ENCODE measurements at places on chromosomes 11 and 22.

DNA sequence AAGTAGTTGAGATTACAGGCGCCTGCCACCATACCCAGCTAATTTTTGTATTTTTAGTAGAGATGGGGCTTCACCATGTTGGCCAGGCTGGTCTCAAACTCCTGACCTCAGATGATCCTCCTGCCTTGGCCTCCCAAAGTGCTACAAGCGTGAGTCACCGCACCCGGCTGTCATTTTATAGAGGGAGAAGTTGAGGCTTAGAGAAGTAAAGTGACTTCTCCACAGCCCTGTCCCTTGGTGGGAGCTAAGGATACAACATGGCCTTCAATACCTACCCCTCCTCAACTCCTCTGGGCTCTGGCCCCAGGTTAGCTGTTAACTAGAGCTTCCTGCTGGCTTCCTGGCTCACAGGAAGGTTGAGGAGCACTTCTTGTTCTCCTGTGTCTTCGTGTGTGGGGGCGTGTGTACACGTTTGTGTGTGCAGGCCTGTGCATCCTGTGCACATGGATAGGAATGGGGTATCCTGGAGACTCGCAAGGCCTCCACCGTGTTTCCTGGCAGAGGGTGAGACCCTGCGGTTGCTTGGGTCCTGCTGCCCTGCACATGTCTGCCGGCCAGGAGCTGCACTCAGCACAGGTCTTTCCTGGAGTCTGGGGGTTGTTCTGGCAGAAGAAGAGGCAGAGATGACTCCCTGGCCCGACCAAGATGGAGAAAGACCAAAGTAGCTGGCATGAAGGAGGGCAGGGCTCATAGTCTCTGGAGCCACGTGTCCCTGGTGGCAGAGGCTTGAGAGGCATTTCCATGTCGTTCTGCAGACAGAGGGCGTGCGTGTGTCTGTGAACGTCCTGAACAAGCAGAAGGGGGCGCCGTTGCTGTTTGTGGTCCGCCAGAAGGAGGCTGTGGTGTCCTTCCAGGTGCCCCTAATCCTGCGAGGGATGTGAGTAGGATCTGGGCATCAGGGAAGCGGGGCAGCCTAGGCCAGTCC is 2.4 kb downstream of the SIDT2 start:
- H3K4me1 ChIP-seq: peaks cover 12% of the 10 kb centered on the region
- no peak overlapping the region for H3K4me3 ChIP-seq
- peaks cover 19% of the 10 kb centered on the region for H3K36me3 ChIP-seq
- H3K27ac ChIP-seq: no peak overlapping the region
- no peak for DNase-seq
- H3K27me3 ChIP-seq: no peaks in the 10 kb centered on the region

DNA sequence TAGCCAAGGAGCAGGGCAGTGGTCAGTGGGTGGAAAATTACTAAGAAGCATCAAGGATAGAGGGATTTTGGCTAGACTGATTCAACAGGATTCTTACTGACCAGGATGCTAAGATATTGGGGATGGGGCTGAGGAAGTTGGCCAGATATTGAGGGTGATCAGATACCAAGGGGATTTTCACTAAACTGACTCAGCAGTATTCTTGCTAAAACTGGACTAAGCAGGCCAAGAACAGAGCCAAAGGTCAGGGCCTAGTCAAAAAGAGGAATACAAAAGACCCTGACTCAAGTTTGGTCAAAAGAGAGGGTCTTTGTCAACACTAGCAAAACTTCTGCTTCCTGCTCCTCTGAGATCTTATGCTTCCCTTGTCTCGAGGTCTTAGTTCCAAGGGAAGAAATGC is 38.6 kb upstream of the DEUP1 start:
- H3K36me3 ChIP-seq: no peaks in the 10 kb centered on the region
- no peak overlapping the region for H3K4me3 ChIP-seq
- no peak for DNase-seq

- no peaks in the 10 kb centered on the region for H3K4me1 ChIP-seq
- no peaks in the 10 kb centered on the region for H3K27me3 ChIP-seq
- no peak overlapping the region for H3K27ac ChIP-seq
These were observed 621.1 kb downstream of the OPCML start for GRCh38 chr11:132911186-132911585.

DNA sequence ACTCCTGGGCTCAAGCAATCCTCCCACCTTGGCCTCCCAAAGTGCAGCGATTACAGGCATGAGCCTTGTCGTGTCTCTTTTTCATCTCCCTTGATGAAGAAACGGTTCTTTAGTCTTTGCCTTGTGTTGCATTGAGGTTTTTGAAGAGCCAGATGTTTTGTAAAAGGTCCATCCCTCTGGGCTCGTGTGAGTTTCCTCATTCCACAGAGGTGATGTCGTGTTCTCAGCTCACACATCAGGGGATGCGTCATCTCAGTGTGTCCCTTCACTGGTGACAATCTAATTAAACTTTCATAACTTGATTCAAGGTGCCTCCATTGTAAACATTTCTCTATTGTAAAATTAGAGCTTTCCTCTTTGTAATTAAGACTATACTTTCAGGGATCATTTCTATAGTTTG is 29.7 kb upstream of the TEF start:
- peaks cover 6% of the 10 kb centered on the region for H3K4me1 ChIP-seq
- H3K36me3 ChIP-seq: peaks cover 75% of the 10 kb centered on the region
- no peaks in the 10 kb centered on the region for H3K27me3 ChIP-seq
- H3K4me3 ChIP-seq: no peak overlapping the region

DNA sequence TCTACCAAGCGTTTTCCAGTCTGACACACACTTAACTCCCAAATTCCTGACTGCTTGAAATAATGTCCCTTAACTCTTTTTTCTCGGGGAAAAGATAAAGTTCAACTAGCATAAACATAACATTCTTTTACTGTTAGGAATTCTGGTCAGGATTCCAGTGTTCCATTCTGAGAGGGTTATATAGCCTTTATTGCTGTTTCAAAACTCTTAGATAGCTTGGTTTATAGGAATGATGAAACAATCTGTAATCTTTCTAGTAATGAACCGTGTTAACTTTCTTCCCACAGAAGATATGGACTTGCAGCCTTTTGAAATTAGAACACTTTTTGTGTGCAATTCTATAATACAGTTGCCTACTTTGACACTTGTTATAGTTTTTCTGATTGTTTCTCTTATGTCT is 8.6 kb downstream of the REXO2 start:
- no peak overlapping the region for H3K27ac ChIP-seq
- no peaks in the 10 kb centered on the region for H3K36me3 ChIP-seq
- DNase-seq: no peak
- no peaks in the 10 kb centered on the region for H3K27me3 ChIP-seq
- peaks cover 3% of the 10 kb centered on the region for H3K4me1 ChIP-seq

GRCh38 chr11:94563848-94564467 is 3.2 kb upstream of the PIWIL4 start:
- no peak overlapping the region for H3K4me3 ChIP-seq
- H3K27me3 ChIP-seq: no peaks in the 10 kb centered on the region
- no peak for DNase-seq
- peak overlapping the region; percentile 22 for H3K27ac ChIP-seq
- H3K36me3 ChIP-seq: no peaks in the 10 kb centered on the region

- H3K27me3 ChIP-seq: no peaks in the 10 kb centered on the region
- no peak overlapping the region for H3K4me3 ChIP-seq
These were observed 37.3 kb downstream of the GALNT18 start for GRCh38 chr11:11584530-11584810.

GRCh38 chr11:10505278-10506007 is 35.5 kb downstream of the RNF141 start:
- no peaks in the 10 kb centered on the region for H3K4me1 ChIP-seq
- DNase-seq: peak; percentile 35
- H3K4me3 ChIP-seq: no peak overlapping the region
- H3K27ac ChIP-seq: no peak overlapping the region
- no peaks in the 10 kb centered on the region for H3K36me3 ChIP-seq

- DNase-seq: peak; percentile 37
- H3K27ac ChIP-seq: no peak within 1 kb of the TSS
- no peaks in the 10 kb centered on the region for H3K27me3 ChIP-seq
- no peaks in the 10 kb centered on the region for H3K4me1 ChIP-seq
- no peaks in the 10 kb centered on the region for H3K36me3 ChIP-seq
These were observed at the start of gene LARGE1 for GRCh38 chr22:33920197-33920540. Gene LARGE1 (minus strand): TSS chr22:33920476.

DNA sequence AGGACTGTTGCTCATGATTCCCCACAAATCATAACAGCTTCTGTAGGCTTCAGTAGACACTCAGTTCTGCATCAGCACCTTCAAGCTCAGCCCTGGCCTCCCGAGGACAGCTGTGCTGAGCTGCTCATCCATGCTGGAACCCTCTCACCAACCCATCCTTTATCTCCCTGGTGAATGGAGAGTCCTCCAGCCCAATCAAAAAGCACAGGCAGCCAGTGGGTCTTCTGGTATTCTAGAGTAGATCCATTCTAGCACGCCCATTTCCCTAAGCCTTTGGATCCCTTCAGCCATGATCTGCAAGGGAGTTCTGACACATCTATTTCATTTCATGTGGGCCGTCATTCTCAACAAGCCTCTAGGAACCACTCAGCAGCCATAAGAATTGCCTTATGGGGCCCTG is 44.6 kb upstream of the SPATA19 start:
- no peak overlapping the region for H3K4me3 ChIP-seq
- DNase-seq: no peak
- H3K36me3 ChIP-seq: no peaks in the 10 kb centered on the region
- peaks cover 5% of the 10 kb centered on the region for H3K4me1 ChIP-seq

- DNase-seq: peak; percentile 95
- peaks cover 10% of the 10 kb centered on the region for H3K4me1 ChIP-seq
- H3K4me3 ChIP-seq: no peak overlapping the region
- no peaks in the 10 kb centered on the region for H3K27me3 ChIP-seq
- no peaks in the 10 kb centered on the region for H3K36me3 ChIP-seq
These were observed 82.5 kb downstream of the SGSM3 start for GRCh38 chr22:40452730-40453487.

- DNase-seq: no peak
- no peaks in the 10 kb centered on the region for H3K36me3 ChIP-seq
- no peak overlapping the region for H3K4me3 ChIP-seq
- no peaks in the 10 kb centered on the region for H3K27me3 ChIP-seq
- no peak overlapping the region for H3K27ac ChIP-seq
These were observed 3.6 kb downstream of the C11orf86 start for GRCh38 chr11:66978717-66979116.

- DNase-seq: no peak
- H3K4me3 ChIP-seq: no peak overlapping the region
- no peak overlapping the region for H3K27ac ChIP-seq
These were observed 367.9 kb downstream of the METTL15 start for GRCh38 chr11:28476049-28476448.

DNA sequence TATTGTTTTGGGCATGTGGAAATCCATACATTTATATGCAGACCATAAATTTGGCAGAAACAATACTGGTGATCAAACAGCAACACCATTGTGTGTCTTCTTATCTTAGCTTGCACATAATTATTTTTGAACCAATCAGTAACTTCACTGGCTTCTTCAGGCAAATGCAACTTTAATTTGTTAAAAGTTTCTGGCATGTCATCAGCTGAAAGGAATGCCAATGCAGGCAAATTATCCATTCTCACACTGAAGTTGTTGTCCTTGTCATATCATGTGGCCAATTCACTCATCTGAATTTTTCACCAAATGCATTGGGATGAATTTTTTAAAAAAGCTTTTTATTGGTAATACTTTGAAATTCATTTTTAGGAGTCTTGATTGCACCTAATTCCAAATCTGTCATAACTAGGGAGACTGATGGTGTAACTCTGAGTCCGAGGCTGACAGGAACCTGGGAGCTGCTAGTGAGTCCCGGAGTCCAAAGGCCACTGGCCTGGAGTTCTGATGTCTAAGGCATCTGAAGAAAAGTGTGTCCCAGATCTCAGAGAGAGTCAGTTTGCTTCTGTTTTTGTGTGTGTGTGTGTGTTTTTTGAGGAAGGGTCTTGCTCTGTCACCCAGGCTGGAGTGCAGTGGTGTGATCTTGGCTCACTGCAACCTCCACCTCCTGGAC is 17.4 kb upstream of the OR10V1 start:
- H3K27ac ChIP-seq: no peak overlapping the region
- no peaks in the 10 kb centered on the region for H3K4me1 ChIP-seq
- no peak overlapping the region for H3K4me3 ChIP-seq
- H3K36me3 ChIP-seq: peaks cover 1% of the 10 kb centered on the region
- no peak for DNase-seq

- no peaks in the 10 kb centered on the region for H3K36me3 ChIP-seq
- no peak for DNase-seq
- no peaks in the 10 kb centered on the region for H3K4me1 ChIP-seq
- H3K4me3 ChIP-seq: no peak overlapping the region
- H3K27ac ChIP-seq: no peak overlapping the region
These were observed 1152.4 kb downstream of the LRRC4C start for GRCh38 chr11:40306938-40307548.

DNA sequence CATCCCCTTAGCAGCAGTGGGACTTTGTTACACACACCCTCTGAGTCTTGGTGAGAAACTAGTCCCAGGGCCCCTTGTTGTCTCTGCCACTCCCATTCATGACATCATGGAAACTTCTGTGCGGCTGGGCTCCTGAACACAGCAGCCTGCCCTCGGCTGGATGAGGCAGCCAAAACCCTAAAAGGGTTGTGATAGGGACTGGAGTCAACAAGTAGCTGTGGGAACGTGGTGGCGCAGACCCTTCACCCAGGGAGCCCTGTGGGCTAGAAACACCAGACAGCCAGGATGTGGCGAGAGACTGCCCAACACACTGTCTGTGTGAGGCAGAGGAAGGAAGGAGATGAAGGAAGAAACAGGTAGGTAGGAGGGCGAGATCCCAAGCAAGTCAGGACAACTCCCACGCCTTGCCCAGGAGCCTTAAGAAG is 3.9 kb downstream of the CD3D start:
- DNase-seq: no peak
- H3K36me3 ChIP-seq: no peaks in the 10 kb centered on the region
- no peaks in the 10 kb centered on the region for H3K4me1 ChIP-seq
- H3K4me3 ChIP-seq: no peak overlapping the region
- H3K27me3 ChIP-seq: no peaks in the 10 kb centered on the region

- no peak overlapping the region for H3K27ac ChIP-seq
- no peaks in the 10 kb centered on the region for H3K27me3 ChIP-seq
- no peaks in the 10 kb centered on the region for H3K4me1 ChIP-seq
- DNase-seq: no peak
These were observed 54.7 kb downstream of the PICALM start for GRCh38 chr11:86014221-86014620.

GRCh38 chr11:64118876-64119665 is 46.8 kb downstream of the MACROD1 start:
- no peak overlapping the region for H3K27ac ChIP-seq
- no peaks in the 10 kb centered on the region for H3K36me3 ChIP-seq
- DNase-seq: no peak
- no peak overlapping the region for H3K4me3 ChIP-seq
- H3K27me3 ChIP-seq: no peaks in the 10 kb centered on the region

GRCh38 chr11:130571519-130571918 is 123.1 kb downstream of the ADAMTS15 start:
- H3K4me3 ChIP-seq: no peak overlapping the region
- H3K36me3 ChIP-seq: no peaks in the 10 kb centered on the region
- no peaks in the 10 kb centered on the region for H3K4me1 ChIP-seq
- H3K27ac ChIP-seq: no peak overlapping the region
- H3K27me3 ChIP-seq: no peaks in the 10 kb centered on the region

All from trophoblast cell (in vitro differentiated cells and primary cell).